ENCODE measurements at places on chromosomes 7 and 10.
A peak's percentile ranks its signal among the peaks of the same experiment; 100 is the strongest.

GRCh38 chr10:10492420-10492819 lies 525.3 kb upstream of the CELF2 start:
- no peak overlapping the region for H3K4me3 ChIP-seq
- H3K4me1 ChIP-seq, result peaks cover 41% of the 10 kb centered on the region
- DNase-seq, result no peak

DNA sequence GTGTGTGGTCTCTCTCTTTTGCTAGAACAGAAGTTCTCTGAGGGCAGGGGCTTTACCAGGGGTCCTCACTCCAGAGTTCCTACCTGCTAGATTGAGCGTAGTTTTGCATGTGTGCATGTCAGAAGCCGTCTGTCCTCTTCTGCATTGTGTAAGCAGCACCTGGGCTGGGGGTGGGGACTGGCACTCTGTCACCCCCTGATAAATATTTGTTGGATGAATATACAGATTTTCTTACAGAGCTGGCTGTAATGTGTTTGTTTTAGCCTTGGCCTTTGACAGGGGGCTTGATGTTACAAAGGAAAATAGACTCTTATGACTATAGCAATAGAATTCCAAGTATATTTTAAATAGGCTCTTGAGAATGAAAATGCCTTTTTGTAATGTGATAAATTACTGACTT lies 46.6 kb downstream of the WDR37 start:
- DNase-seq, result no peak
- H3K4me1 ChIP-seq, result peaks cover 14% of the 10 kb centered on the region
- no peak overlapping the region for H3K4me3 ChIP-seq
- H3K27ac ChIP-seq, result peak overlapping the region; percentile 80
- peaks cover 44% of the 10 kb centered on the region for H3K36me3 ChIP-seq

DNA sequence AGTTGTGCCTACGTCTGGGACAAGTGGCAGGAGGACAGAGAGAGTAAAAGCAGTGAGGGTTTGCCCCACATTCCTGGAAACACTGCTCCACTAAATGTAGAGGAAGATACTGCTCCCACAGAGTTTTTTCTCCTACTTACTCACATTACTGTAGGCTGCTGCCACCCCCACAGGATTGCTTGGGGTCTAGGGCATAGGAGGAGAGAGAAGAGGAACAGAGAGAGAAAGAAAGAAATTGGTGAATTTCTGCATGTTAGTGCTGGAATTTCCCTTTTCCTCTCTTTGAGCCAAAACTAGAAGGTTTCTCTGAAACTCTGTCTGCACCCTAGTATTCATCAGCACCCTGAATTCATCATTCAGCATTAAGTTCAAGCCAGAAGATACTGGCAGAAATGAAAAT lies 397.9 kb downstream of the INHBA start:
- H3K4me3 ChIP-seq, result no peak overlapping the region
- H3K36me3 ChIP-seq, result no peaks in the 10 kb centered on the region
- no peak for DNase-seq
- peaks cover 4% of the 10 kb centered on the region for H3K4me1 ChIP-seq

DNA sequence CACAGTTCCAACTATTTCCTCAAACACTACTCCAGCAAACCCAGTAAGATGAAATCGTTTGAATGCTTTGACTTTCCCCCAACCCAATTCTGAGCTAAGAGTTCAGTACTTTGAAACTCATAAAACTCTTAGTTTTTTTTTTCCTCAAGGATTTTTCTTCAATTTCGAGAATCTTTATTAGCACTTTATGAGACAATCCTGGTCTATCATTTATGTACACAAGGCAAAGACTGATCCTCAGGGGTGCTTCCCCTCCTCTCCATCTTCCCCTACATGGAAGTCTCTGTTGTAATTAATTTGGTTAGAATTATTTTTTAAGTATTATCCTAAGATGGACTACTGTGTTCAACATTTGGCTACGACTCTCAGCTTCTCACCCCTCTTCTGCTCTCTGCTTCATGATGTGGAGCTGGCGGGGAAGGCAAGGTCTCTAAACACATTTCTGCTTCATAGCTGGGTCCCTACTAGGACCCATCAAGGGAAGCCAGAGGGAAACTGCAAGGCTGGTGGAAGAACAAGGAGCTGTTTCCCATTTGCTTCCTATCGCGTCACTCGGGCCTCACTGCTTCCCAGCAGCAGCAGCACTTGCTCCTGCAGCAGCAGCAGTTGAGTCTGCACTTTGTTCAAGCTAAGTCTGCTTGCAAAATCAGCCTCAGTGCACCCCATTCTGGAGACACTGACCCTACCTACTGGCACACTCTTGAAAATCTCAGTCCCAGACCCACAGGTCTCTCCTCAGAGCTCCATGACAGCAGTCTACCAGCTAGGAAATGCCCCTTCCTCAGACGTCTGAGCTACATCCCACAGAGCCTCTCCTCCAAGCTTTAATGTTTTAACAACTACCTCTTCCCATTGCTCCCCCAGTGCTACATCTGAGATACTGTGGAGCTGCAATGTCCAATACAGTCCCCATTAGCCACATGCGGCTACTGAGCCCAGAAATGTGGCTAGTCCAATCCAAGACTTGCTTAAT lies 90.0 kb downstream of the CHCHD3 start:
- H3K4me3 ChIP-seq, result no peak overlapping the region
- peaks cover 39% of the 10 kb centered on the region for H3K4me1 ChIP-seq
- no peak overlapping the region for H3K27ac ChIP-seq
- H3K36me3 ChIP-seq, result no peaks in the 10 kb centered on the region
- DNase-seq, result no peak
- H3K27me3 ChIP-seq, result no peaks in the 10 kb centered on the region

DNA sequence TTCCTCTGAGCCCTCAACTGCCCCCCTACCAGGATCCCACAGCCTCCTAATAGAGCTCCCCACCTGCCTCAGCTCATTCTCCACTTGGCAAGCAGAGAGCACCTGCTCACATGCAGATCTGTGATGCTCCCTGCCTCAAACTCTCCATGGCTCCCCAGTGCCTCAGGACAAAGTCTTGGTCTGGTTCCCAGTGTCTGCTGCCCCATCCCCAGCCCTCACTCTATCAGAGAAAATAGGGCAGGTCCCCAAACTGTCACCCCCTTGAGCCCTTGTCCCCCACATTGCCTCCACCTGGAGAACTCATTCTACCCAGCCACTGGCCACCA lies 20.8 kb upstream of the ELN start:
- DNase-seq, result no peak
- no peak overlapping the region for H3K4me3 ChIP-seq
- peaks cover 84% of the 10 kb centered on the region for H3K4me1 ChIP-seq
- no peaks in the 10 kb centered on the region for H3K36me3 ChIP-seq

GRCh38 chr7:72540106-72540611 lies 128.0 kb upstream of the CALN1 start:
- no peak overlapping the region for H3K4me3 ChIP-seq
- H3K36me3 ChIP-seq, result no peaks in the 10 kb centered on the region
- no peak overlapping the region for H3K27ac ChIP-seq
- H3K4me1 ChIP-seq, result peaks cover 16% of the 10 kb centered on the region
- H3K27me3 ChIP-seq, result no peaks in the 10 kb centered on the region
